Foreskin keratinocyte (primary cell): ENCODE measurements at places on chromosomes 4 and X. TPM values are rescaled to one million over a fixed set of nuclear protein-coding genes. Genes with fewer than 3 reads are reported as not detected.

DNA sequence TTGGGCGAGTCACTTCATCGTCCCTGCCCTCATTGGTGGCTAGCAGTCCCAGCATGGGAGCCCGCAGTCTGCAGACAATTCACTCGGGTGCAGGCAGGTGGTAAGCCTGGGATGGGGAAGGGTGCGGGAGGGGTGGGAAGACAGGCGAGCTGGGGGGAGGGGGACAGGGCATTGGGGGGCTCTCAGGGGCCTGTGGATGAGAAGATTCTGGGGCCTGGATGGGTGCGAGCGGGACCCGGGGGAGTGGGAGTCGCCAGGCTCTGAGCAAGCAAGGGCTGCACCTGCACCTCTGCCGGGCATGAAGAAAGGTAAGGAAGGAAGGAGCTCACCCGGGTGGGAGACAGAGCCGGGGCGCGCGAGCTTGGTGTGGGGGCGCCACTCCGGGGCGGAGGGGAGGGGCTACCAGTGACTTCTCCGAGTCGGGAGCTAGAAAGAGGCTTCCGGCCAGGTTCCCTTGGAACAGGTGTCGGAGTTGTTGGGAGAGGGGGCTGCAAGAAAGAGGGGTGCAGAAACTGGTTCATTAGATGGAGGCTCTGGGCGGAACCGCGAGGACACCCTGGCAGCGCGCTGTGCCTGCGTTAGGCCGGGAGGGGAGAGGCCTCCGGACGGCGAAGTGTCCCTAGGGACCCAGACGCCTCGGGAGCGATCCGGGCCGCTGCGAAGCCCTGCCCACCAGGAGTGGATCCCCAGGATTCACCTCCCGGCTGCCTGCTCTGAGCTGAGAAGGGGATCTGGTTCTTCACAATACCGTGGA, 103.4 kb upstream of the PDLIM3 start:
- DNase-seq, result no peak

Gene ITM2A
- 5.7 and 10.3 TPM in 2 replicates for polyA plus RNA-seq

Gene NEXMIF
- not detected in 2 replicates for polyA plus RNA-seq

Gene ARMCX2
- polyA plus RNA-seq, result 20.5 and 20.6 TPM in 2 replicates

Gene CPEB2
- 2.0 and 2.1 TPM in 2 replicates for polyA plus RNA-seq

DNA sequence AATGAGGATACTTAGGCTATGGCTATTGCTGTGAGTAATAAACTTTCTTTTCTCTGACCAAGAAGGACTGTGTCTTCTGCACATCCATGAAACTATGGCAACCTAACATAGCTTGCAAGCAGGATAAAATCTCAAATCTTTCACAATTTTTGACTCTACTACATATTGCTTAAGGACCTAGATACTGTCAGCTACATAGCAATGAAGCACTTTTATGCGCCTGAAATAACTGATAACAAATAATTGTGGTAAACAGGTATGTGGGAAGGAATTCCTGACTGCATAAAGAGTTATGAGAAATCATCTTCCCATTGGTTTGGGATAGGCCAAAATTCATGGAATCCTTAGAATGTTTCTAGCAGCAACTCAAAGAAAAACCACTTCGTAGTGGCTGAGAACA, 41.2 kb upstream of the PDGFC start:
- peak; percentile 67 for DNase-seq

Gene LGI2
- polyA plus RNA-seq, result not detected in 2 replicates

- DNase-seq, result peak; percentile 37
Measured at GRCh38 chr4:88737307-88737941, 39.8 kb upstream of the NAP1L5 start.

GRCh38 chrX:38989076-38989475, 187.8 kb downstream of the MID1IP1 start:
- DNase-seq, result no peak

Gene SPP1
- 0.21 and 0.24 TPM in 2 replicates for polyA plus RNA-seq

Gene S100P
- 0.27 TPM in 1 of 2 replicates, not detected in the other for polyA plus RNA-seq

GRCh38 chrX:40415675-40416074, 165.1 kb upstream of the ATP6AP2 start:
- no peak for DNase-seq
